CD4-positive, alpha-beta T cell treated with Interleukin-4 for 4 hours (primary cell): ENCODE measurements at places on chromosomes 5 and 9.

DNA sequence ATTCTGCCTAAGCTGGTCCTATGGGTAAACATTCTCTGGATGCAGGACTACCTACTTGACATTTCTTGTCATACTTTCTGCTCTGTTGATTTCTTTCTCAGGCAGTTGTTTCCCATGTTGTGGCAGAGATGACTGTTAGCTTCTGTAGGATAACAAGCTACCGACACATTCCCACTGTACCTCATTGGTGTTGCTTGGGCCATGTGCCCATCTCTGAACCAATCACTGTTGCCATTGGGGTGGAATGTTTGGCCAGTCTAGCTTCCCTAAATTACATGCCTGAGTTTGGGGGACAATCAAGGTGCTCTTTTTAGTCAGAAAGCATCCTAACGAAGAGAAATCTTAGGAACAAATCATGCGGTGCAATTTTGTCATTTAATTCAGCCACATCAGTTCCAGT is 212.0 kb downstream of the KDM4C start:
- no peak for DNase-seq

DNA sequence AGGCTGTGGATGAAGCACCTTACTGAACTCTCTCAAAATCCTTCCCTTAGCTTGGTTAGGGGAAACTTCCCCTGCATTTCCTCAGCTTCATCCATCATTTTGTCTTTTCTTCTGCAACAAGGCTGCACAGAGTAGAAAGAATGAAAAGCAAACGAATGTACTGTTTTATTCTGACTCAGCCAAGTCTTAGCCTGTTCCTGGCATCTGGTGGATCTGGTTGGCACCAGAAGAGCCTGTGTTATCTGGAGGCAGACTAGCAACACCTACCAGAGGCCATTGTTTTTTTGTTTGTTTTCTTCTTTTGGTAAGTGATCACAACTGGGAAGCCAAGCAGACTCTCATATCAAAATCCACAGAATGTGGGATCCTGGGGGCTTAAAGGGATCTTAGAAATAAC is 200.7 kb downstream of the FANCC start:
- no peak for DNase-seq

GRCh38 chr5:43141211-43141610 is 20.5 kb downstream of the ZNF131 start:
- DNase-seq, result no peak

DNA sequence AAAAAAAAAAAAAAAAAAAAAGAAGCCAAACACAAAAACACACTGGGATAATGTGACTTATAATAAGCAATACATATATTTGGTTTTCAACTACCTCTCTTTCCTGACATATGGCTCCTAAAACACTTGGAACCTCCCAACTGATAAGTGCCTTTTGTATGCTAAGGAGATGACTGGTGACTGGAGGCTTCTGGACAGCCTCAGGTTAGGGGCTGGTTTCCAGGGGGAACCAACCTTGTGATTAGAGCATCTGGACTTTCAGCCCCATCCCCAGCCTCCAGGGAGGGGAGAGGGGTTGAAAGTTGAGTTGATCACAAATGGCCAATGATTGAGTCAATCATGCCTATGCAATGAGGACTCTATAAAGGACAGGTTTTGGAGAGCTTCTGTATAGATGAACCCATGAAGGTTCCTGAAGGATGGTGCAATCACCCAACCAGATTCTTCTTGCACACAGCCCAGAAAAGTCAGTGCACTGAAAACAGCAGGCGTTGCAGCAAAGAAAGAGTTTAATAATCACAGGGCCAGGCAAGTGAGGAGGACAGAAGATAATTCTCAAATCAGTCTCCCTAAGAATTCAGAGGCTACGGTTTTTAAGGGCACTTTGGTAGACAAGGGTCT is 276.7 kb downstream of the AUH start:
- DNase-seq, result no peak

DNA sequence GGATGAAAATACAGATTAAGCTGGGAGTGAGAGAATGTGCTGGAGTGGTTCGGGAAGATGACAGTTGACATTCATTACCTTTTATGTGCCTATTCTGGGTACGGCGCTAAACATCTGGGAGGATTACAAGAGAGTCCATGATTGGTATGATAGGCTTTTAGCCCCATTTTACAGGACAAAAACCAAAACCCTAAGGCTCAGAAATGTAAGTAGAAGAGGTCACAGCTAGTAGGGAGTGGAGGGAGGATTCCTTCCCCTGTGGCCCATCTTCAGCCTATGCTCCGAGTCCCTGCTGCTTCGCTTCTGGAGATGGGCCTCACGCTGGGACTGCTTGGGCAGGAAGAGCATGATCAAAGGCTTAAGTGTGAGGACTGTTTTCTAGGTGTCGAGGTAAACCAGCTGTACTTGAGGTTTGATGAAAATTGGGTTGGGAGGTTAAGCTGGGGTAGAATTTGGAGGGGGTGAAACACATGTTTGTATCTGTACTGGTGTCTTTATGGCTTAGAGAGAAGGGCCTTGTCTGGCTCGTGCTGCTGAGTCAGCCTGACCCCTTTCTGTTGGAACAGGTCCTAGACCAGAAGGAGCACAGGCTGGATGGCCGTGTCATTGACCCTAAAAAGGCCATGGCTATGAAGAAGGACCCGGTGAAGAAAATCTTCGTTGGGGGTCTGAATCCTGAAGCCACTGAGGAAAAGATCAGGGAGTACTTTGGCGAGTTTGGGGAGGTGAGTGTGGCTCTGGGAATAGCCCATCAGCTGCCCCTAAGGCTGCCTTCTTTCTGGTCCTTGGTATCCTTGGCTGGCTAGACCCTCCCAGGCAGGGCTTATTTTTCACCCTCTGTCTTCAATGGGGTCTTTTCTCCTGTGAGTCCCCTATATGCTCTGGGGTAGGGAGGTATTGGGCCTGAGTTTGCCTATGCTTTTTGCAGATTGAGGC is 2.1 kb downstream of the HNRNPAB start:
- no peak for DNase-seq

- no peak for DNase-seq
Observed at GRCh38 chr9:116674210-116674980, 12.7 kb upstream of the TRIM32 start.

DNA sequence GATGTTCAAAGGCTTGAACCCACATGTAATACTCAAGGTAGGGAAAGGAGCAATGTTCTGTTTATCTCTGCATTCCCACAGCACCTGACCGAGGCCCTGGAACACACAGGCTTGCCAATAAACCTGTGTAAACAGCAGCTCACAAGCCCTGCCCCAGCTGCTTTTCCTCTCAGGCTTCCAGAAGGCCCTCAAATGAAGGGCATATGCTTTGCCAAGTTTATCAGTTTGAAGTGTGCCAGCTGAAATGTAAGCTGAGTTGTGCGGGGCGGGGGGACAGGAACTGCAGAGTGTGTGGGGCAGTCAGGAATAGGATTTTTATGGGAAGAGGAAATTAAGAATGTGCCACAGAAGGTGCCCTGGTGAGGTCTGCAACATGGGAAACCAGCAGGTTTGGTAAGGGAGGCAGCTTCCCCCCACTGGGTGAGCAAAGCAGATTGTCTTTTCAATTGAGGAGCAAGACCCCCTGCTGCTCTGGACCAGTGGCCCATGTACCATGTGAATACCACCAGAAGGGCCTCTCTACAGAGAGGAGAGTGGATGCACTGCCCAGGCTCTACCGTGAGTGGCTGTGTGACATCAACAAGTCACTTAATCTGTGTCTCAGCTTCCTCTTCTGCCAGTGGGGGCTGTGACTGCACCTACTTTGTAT is 194.8 kb downstream of the SPOCK1 start:
- DNase-seq, result no peak

DNA sequence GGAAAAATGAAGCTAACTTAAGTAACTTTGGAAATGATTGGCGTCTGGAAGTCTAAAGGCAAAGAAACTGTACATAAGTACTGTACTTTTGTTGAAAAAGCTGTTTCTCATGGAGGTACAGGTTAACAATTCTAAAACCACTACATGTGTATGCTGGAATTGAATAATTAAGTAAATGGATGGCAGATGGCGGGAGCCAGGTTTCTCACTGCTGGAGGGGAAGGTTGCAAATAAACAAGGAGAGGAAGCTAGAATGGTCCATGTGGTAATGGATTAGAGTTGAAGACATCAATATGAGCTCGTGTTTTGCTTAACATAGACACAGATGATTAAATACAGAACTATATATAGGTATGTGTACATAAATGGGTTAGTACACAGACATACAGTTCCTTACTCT is 43.2 kb upstream of the ASTN2 start:
- DNase-seq, result no peak

GRCh38 chr9:108479989-108480652 is 375.7 kb downstream of the ACTL7B start:
- DNase-seq, result no peak

- DNase-seq, result no peak
Observed at GRCh38 chr9:76996700-76997099, 22.8 kb upstream of the FOXB2 start.

GRCh38 chr9:137793196-137793841 is 84.3 kb upstream of the CACNA1B start:
- no peak for DNase-seq

DNA sequence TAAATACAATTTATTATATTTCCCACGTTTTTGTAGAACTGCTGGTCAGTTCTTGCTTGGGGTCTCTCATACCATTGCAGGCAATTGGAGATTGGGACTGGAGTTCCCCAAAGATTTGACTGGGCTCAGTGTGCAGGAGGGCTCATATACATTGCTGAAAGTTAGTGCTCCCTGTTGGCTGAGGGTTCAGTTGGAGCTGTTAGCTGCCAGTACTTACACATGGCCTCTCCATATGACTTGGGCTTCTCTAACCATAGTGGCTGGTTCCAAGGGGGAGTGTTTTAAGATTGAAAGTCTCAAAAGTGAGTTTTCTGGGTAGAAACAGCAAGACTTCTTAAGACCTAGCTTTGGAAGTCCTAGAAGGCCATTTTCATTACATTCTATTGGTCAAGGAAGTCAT is 102.9 kb downstream of the MAN2A1 start:
- no peak for DNase-seq

DNA sequence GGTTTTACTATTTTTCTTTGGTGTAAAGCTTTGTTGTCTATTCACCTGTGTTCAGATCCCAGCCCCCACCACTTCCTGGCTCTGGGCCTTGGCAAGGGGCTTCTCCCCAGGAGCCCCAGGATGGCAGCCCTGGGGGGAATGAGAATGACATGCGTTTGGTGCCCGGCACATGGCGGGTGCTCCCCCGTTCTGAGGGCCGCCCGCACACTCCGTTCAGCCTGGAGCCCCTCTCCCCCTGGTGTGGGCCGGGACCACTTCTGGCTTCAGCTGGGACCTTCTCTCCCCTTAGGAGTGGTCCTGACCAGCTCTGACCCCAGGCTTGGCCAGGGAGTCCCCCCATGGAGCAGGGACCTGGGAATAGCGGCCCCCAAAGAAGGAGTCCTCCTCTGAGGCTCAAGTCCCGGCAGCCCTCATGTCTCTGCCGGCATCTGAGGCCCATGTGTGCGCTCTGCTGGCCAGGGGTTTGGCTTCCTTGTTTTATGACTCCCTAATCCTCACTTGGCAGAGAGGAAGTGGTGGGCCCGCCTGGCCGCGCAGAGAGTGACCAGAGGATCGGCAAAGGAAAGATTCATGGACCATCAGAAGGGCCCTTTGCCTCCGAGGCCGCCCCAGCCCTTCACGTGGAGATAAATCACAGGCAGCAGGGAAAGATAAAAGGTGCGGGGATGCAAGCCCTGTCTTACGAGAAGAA is 57.0 kb upstream of the LMX1B start:
- DNase-seq, result no peak

DNA sequence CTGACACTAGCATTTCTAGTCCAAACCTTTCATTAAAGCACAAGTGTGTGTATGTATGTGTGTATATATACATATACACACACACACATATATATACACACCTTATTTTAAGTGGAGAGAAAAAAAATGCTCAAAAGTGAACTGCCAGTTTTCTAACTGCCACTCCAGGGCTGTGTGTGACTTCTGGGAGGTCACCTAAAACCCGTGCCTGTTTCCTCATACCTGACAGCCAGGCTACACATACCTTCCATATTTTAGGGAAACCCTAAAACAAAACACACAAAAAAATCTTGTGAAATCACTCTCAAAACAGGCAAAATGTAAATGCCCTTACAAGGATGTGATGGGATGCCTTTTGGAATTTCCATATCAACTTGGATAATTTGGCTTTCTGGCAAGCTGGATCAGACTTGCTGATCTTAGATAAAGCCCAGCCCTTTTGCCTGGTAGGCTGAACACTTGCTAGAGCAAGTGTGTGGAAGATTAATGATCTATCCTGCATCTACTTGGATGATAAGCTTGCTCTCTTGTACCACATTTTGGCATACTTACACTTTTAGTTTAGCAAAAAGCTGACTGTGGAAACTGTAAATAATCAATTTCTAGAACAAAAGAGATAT is 127.8 kb downstream of the GNAQ start:
- no peak for DNase-seq

- no peak for DNase-seq
Observed at GRCh38 chr5:138945421-138946240, 70.5 kb upstream of the LRRTM2 start.

GRCh38 chr9:12859704-12860251 is 85.0 kb downstream of the LURAP1L start:
- no peak for DNase-seq

DNA sequence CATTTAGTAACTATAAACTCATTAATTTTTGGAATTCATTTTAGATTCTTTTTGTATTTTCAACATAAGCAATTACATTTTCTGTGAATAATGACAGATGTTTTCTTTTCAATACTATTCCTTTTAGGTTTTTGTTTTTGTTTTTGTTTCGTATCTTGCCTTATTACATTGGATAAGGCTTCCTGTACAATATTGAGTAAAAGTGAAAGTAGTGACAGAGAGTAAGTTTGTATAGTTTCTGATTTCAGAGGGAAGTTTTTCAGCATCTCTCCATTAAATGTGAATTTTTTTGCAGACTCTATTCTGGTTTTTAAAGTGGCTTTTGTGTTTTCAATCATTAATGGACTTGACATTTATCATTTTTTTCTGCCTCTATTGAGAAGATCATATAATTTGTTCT is 12.8 kb upstream of the CAMK4 start:
- no peak for DNase-seq

- DNase-seq, result no peak
Observed at GRCh38 chr5:160357861-160358411, 12.5 kb downstream of the C1QTNF2 start.

DNA sequence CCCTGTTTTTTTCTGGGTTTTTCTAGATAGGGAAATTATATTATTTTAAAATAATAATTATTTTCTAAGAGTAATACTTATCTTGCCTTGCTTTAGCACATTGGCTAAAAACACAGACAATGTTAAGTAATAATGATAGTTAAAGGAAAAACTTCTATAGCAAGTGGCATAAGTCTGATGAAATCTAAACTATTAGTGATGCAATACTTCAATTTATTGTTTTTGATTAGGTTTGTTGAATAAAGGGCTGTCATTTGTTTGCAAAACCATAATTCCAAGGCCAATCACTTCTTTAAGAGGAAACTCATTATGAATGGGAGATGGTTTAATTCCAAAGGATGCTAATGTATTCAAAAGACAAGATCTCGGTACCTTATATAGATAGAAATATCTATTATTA is 293.8 kb upstream of the FBXL7 start:
- DNase-seq, result no peak

DNA sequence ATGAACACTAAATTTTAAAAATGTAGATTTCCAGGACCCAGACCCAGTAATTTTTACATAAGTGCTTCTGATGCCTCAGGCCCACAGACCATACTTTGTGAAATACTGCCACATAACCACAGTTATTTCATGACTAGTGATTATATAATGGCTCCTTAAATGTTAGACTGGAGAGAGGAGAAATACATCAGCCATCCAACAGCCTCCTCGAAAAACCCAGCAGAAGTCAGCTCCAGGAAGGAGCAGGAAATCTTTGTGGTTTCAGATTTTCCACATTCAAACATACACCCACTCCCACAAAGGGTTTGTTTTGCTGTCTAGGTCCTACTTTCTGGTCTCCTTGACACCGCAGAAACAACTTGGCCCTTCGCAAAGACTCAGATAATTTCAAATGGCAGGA is 455.2 kb downstream of the DTWD2 start:
- no peak for DNase-seq
